GM23248 (cell line): ENCODE measurements at places on chromosomes 4 and X. TPM values are rescaled to one million over a fixed set of nuclear protein-coding genes. Genes with fewer than 3 reads are reported as not detected.

MAGEC1 gene
- not detected in 2 replicates for total RNA-seq

- H3K4me3 ChIP-seq, result no peak overlapping the region
- no peak overlapping the region for H3K27ac ChIP-seq
- H3K4me1 ChIP-seq, result no peaks in the 10 kb centered on the region
- no peaks in the 10 kb centered on the region for H3K27me3 ChIP-seq
- no peak for DNase-seq
Observed at GRCh38 chr4:155982736-155983385, 29.2 kb upstream of the CTSO start.

DNA sequence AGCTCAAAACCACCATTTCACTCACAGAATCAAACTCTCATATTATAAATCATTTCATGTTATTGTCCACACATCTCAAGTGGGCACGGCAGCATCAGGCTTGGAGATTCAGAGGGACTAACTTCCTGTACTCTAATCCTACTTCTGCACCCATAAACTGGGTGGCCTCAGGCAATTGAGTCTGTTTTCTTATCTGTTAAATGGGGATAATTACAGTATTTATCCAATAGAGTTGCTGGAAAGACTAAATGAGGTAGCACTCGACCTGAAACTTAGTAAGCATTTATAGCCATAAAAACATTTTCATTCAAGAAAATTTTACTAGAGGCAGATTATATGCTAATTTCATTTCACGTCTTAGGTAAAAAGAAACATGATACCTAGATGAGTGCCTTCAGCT lies 13.0 kb downstream of the TBC1D1 start:
- no peak overlapping the region for H3K4me3 ChIP-seq
- no peaks in the 10 kb centered on the region for H3K36me3 ChIP-seq
- no peaks in the 10 kb centered on the region for H3K4me1 ChIP-seq
- no peak overlapping the region for H3K27ac ChIP-seq
- DNase-seq, result no peak

DNA sequence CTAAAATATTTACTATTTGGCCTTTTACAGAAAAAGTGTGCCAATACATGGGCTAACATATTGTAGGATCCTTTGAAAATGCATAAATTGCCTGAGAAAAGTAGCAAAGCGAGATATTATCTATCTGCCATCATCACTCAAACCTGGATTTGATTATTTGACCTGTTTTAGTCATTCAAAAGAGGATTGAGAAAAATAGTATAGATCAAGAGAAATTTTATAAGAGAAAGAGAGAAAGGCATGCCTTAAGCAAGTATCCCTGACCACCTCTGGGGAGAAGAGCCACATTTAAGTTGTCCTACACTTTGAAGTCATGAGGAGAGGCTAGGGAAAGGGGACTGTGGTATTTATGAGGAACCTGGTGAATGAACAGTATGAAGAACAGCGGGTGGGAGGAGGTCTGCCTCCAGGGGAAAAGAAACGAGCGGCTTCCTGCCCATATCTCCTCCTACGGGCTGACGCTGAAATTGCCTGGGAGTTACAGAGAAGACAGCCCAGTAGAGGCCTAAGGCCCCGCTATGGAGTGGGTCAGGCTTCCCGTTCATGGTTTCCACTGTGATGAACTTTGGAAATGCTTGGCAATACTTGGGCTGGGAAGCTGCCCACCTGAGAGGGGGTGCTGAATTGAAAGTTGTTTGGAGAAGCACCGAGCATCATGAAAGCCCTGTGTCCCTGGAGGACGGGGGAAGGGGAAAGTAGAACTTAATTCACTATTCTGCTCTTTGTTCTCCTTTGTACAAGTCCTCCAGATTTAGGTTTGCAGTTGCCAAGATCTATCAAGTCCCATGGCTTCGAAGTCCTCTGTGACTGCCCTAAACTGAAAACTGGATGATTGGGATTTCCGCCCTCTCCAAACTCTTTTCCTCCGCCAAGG lies 106.9 kb upstream of the ACSL4 start:
- H3K27ac ChIP-seq, result peak overlapping the region; percentile 59
- no peaks in the 10 kb centered on the region for H3K36me3 ChIP-seq

DNA sequence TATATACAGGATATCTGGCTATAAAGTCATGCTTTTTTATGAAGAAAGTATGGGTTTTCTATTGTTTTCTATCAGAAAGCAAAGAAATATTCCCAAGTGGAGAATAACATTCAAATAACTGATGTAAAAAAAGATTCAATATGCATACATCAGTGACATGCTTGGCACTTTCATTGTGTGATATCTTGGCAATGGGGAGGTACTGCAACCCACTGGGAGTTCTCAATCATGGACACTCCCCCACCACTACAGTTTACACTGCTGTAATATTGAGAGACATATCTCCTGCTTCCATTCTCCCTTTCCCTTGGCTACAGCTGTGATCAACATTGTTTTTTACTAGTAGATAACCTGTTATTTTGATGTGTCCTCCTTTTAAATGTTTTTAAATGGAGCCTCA lies 257.8 kb downstream of the CAMK2D start:
- H3K27ac ChIP-seq, result no peak overlapping the region
- DNase-seq, result no peak
- H3K4me1 ChIP-seq, result peaks cover 9% of the 10 kb centered on the region
- no peaks in the 10 kb centered on the region for H3K27me3 ChIP-seq
- peaks cover 30% of the 10 kb centered on the region for H3K36me3 ChIP-seq

GRCh38 chr4:1521821-1522361 lies 115.6 kb upstream of the NKX1-1 start:
- no peak for DNase-seq
- no peaks in the 10 kb centered on the region for H3K36me3 ChIP-seq
- H3K27me3 ChIP-seq, result peaks cover 27% of the 10 kb centered on the region
- no peak overlapping the region for H3K27ac ChIP-seq
- H3K4me1 ChIP-seq, result no peaks in the 10 kb centered on the region

DNA sequence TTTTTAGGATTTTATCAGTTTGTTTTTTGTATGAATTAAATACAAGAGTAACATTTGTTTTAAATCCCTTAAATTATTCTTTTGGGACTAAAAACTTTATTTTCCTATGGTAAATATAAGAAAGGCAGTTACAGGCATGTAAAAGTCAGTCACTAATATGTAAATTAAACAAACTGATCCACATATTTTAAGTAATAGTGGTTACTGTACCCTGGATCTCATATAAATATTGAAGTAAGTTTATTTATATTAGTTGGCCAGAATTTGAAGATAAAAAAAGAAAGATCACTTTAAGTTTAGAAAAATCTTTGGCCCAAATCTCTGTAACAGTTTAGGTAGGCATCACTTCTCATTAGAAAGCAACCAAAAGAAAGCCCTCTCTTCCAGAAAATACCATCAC lies 45.8 kb downstream of the LDB2 start:
- no peak for DNase-seq
- no peak overlapping the region for H3K27ac ChIP-seq
- no peaks in the 10 kb centered on the region for H3K36me3 ChIP-seq

F8A2 gene
- not detected in 2 replicates for total RNA-seq

DNA sequence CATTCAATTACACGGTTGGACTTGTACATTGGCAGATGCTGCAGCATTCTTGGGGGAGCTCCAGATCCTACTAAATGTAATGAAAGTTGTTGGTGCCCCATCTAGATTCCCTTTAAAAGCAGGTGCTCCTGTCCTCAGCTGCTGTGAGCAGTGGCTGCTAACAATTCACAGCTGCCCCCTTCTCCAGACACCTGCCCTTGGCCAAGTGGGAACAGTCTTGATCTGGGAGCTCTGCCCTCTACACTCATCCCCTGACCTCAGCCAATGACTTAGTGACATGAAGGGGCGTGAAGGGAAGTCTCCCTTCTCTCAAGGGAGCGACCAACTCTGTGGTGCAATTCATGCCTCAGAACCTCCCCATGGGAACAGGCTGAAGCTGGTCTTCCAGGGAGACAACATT lies 125.7 kb downstream of the EIF4E start:
- H3K27me3 ChIP-seq, result no peaks in the 10 kb centered on the region
- H3K36me3 ChIP-seq, result no peaks in the 10 kb centered on the region
- DNase-seq, result no peak
- H3K27ac ChIP-seq, result no peak overlapping the region
- H3K4me3 ChIP-seq, result no peak overlapping the region

PAGE5 gene
- total RNA-seq, result not detected in 2 replicates

CNOT6L gene
- total RNA-seq, result 9.2 and 11.1 TPM in 2 replicates

GRCh38 chr4:172992648-172993378 lies 175.8 kb upstream of the GALNT7 start:
- no peak for DNase-seq
- 0 out of 2 replicates have a peak, but pooled peaks cover 1% of the 10 kb centered on the region for H3K4me1 ChIP-seq
- H3K27me3 ChIP-seq, result no peaks in the 10 kb centered on the region
- no peak overlapping the region for H3K27ac ChIP-seq
- no peak overlapping the region for H3K4me3 ChIP-seq
- no peaks in the 10 kb centered on the region for H3K36me3 ChIP-seq

GRCh38 chr4:39427520-39428114 lies 20.9 kb downstream of the KLB start:
- H3K4me1 ChIP-seq, result no peaks in the 10 kb centered on the region
- H3K27ac ChIP-seq, result no peak overlapping the region
- H3K36me3 ChIP-seq, result no peaks in the 10 kb centered on the region

DNA sequence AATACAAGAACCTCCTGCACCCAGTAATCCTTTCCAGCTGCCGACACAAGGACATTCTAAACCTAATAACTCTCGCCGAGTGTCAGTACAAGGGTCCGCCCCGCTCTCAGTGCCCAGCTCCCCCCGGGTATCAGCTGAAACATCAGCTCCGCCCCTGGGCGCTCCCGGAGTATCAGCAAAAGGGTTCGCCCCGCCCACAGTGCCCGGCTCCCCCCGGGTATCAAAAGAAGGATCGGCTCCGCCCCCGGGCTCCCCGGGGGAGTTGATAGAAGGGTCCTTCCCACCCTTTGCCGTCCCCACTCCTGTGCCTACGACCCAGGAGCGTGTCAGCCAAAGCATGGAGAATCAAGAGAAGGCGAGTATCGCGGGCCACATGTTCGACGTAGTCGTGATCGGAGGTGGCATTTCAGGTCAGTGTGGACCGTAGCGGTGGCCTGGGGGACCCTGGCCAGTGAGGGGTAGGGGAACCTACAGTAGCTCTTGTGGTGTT lies at the start of gene MAOA:
Gene MAOA, plus strand, starts transcription at position 295 of the 490 bp plus-strand sequence. Its CDS starts 43 bp downstream, at position 338.
- H3K36me3 ChIP-seq, result no peaks in the 10 kb centered on the region
- DNase-seq, result no peak
- H3K27ac ChIP-seq, result no peak within 1 kb of the TSS
- H3K4me1 ChIP-seq, result no peaks in the 10 kb centered on the region

BRCC3 gene
- 8.1 and 10.4 TPM in 2 replicates for total RNA-seq

DNA sequence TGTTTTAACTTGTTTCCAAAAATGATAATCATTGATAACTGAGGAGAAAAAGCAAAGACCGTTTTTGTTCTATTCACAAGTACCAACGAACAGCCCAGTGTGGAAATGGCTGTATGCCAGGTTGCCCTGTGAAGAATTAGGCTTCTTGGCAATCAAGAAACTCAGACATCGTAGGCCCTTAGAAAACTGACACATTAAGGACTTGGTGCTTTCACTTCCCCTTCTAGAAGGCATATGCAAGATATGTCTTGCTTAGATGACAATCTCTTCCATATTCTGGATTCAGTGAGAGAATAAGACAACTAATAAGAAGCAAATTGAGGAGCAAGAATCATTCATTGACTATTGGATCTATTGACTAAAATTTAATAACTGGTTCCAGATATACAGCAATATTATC lies 56.6 kb downstream of the ANAPC10 start:
- no peak overlapping the region for H3K4me3 ChIP-seq
- no peaks in the 10 kb centered on the region for H3K27me3 ChIP-seq
- H3K4me1 ChIP-seq, result peaks cover 18% of the 10 kb centered on the region
- H3K27ac ChIP-seq, result no peak overlapping the region
- no peak for DNase-seq

DNA sequence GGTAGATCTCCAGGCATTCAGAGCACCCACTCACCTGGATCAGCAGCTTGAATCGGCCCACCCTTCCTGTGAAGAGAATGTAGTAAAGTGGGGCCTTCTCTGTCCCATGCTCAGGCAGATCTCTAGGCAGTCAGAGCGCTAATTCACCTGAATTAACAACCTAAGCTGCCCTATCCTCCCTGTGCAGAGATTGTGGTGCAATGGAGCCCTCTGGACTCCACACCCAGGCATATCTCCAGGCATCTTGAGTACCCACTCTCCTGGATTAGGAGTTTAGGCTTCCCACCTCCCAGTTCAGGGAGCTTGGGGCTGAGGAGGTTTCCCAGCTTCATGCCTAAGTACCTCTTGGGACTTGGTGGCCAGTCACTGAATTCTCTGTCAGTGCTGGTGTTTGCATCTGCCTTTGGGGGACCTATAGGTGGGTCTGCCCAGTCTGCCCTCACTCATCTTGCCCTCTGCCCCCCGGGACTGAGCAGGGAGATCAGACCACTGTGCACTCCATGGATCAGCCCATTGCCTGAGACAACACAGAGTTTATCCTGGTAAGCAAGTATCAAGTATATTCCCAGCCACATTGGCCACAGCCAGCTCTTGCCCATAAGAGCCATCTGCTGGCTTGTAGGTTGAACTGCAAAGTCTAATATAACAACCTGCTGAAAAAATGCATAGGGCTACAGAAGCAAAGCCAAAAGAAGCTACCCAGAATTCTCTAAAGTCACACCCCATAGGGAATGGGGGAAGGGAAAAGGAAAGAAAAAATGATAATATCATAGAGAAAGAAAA lies 372.9 kb downstream of the KLHL13 start:
- no peaks in the 10 kb centered on the region for H3K4me1 ChIP-seq
- DNase-seq, result peak; percentile 6
- H3K36me3 ChIP-seq, result no peaks in the 10 kb centered on the region
- no peaks in the 10 kb centered on the region for H3K27me3 ChIP-seq
- H3K4me3 ChIP-seq, result no peak overlapping the region

GRCh38 chr4:96317891-96318290 lies 478.0 kb downstream of the PDHA2 start:
- H3K36me3 ChIP-seq, result no peaks in the 10 kb centered on the region
- DNase-seq, result no peak
- H3K27ac ChIP-seq, result no peak overlapping the region
- no peak overlapping the region for H3K4me3 ChIP-seq

SMARCA1 gene
- total RNA-seq, result 36.9 and 40.7 TPM in 2 replicates

- H3K4me3 ChIP-seq, result no peak overlapping the region
- no peaks in the 10 kb centered on the region for H3K36me3 ChIP-seq
- no peak for DNase-seq
- H3K27ac ChIP-seq, result no peak overlapping the region
- no peaks in the 10 kb centered on the region for H3K4me1 ChIP-seq
- no peaks in the 10 kb centered on the region for H3K27me3 ChIP-seq
Observed at GRCh38 chr4:32775049-32775448, 2054.9 kb downstream of the PCDH7 start.

DNA sequence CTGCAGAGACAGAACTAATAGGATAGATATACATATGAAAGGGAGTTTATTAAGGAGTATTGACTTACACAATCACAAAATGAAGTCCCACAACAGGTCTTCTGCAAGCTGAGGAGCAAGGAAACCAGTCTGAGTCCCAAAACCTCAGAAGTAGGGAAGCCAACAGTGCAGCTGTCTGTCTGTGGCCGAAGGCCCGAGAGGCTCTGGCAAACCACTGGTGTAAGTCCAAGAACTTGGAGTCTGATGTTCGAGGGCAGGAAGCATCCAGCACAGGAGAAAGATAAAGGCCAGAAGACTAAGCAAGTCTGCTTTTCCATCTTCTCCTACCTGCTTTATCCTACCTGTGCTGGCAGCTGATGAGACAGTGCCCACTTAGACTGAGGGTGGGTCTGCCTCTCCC lies 89.6 kb downstream of the MXRA5 start:
- H3K4me1 ChIP-seq, result peaks cover 11% of the 10 kb centered on the region
- no peaks in the 10 kb centered on the region for H3K27me3 ChIP-seq
- H3K4me3 ChIP-seq, result no peak overlapping the region
- H3K36me3 ChIP-seq, result no peaks in the 10 kb centered on the region
